Fibroblast of pulmonary artery (primary cell): ENCODE measurements at places on chromosomes 2 and 18.

GRCh38 chr2:46387886-46388515, 90.8 kb downstream of the EPAS1 start:
- DNase-seq, result no peak

GRCh38 chr2:154945984-154946383, 247.5 kb downstream of the KCNJ3 start:
- DNase-seq, result no peak

GRCh38 chr2:241036397-241036963, 38.1 kb downstream of the SNED1 start:
- DNase-seq, result no peak

DNA sequence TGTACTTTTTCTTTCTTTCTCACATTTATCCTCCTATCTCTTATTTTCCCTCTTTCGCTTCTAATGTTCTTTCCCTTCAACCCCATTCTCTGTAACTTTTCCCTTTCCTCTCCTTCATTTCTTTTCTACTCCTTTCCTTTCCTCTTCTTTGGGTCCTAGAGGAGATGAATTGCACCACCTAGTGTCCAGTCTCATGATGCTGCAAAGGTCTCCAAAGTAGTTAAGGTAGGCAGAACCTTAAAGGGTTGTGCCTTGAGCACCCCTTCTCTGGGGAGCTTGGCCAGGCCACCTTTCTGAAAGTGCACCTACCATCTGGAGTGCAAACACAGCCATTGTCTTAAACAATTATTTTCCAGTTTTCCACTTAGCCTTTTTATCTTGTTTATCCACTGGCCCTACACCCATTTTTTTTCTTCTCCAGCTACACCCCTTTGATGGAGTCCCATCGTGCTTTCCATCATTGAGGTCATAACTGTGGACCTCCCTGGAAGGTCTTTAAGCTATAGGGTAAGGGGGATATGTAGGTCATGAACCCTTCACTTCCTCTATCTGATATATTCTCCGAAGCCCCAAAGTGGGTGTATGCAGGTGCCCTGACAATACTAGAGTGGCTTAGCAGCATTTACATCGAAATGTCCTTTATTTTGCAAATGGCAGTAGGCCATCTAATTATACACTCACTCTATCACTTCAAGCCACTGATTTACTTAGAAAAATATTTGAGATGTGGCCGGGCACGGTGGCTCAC, 155.9 kb downstream of the ESCO1 start:
- DNase-seq, result peak; percentile 78

DNA sequence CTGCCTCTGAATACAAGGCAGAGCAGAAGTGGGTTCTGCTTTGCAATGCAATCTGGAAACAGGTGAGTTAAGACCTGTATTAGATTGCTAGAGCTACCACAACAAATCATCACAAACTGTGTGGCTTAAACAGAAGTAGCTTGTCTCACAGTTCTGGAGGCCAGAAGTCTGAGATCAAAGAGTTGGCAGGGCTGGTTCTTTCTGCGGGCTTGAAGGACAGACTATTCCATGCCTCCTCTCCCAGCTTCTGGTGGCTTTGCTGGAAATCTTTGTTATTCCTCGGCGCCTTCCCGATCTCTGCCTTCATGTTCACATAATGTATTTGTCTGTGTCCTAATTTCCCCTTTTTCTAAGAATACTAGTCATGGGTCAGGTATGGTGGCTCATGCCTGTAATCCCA, 58.4 kb downstream of the SAP130 start:
- no peak for DNase-seq

DNA sequence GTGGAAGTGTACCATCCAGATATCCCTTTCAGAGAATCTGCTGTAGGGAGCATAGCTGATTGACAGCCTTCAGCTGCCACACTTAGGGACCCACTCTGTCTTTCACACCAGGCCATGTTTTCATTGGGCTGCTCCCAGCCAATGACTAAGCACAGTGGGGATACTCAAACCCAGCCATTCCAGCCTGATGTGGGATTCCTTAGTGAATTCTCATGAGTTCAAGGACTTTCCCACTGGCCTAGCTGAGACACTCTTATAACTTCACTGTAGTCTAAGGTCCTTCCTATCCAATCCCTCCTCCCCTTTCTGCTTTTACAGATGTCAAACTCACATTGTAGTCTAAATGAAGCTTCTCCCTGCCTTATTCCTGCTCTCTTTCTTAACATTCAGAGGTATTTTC, 201.2 kb downstream of the PIK3C3 start:
- no peak for DNase-seq

GRCh38 chr2:40431600-40431955, 20.3 kb downstream of the SLC8A1 start:
- DNase-seq, result peak; percentile 68

DNA sequence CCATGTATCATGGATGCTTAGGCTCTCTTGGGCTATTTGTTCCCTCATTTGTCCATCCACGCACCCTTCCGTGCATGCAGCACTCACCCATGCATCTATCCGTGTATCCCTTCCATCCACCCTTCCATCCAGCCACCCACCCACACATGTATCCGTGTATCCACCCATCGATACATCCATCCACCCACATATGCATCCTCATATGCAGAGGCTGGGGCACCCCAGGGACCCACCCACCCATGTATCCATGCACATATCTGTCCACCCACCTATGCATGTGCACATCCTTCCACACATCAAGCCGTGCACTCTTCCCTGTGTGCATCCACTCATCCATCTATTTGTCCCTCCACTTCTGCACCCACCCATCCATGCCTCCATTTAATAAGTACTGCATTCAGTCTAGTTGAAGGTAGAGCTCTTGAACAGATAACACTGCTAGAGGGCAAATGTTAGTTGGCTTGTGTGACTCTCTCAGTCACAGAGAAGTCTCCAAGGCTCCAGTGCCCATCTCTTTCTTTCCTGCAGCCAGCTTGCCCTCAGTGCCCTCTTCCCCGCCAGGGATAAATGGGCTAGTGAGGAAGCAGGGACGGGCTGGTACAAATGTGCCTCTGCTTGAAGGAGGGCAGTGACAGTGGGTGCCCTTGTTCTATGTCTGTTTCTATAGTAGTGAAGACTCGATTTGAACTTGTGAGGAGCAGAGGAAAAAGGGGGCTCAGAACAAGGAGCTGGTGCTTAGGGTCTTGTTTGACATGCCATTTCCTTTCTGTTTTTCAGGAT, 61.5 kb downstream of the EMILIN2 start:
- DNase-seq, result no peak

DNA sequence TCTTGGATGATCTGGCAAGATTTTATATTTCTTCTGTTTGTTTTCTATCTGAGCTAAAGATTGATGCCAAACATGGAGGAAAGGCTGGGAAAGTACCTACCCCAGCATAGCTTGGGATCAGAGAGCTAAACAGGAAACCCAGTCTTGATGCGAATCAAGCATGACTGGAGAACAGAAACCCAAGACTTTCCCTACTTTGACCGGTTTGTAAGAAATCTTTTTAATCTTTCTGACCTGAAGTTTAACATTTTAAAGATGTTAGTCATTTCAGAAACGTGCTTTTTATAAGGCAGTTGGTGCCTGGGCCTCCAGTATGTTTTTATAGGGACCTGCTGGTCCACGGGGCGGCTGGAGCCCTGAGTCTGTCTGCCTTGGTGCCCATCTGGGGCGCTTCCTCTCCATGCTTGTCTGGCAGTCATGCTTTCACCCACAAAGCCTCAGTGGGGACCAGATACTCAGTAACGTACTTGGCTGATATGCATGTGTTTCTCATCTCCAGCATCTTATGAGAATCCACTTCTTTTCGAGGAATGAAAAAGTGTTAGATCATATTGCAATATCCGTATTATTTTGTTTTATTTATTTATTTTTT, 266.5 kb downstream of the PTGR3 start:
- DNase-seq, result no peak

DNA sequence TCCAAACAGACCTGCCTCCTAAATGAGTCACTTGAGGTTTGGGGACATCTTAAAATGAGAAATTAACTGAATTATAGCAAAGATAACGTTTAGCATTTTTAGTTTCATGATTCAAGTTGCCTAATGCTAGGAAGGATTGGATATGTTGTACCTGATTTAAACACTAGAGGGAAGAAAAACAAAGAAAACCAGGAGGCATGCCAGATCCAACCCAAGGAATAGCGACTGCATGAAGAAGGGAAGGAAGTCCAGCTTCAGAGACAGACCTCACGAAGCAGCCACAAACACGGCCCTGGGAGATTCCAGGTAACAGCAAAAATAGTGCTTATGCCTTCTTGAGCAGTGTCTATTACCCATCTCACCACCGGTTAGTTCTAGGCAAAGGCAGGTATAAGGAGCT, 499.9 kb upstream of the SPHKAP start:
- peak; percentile 76 for DNase-seq

- DNase-seq, result peak; percentile 32
Measured at GRCh38 chr2:46232860-46233259, 64.3 kb upstream of the EPAS1 start.

- peak; percentile 14 for DNase-seq
Measured at GRCh38 chr2:50591642-50592041, 440.3 kb downstream of the NRXN1 start.

DNA sequence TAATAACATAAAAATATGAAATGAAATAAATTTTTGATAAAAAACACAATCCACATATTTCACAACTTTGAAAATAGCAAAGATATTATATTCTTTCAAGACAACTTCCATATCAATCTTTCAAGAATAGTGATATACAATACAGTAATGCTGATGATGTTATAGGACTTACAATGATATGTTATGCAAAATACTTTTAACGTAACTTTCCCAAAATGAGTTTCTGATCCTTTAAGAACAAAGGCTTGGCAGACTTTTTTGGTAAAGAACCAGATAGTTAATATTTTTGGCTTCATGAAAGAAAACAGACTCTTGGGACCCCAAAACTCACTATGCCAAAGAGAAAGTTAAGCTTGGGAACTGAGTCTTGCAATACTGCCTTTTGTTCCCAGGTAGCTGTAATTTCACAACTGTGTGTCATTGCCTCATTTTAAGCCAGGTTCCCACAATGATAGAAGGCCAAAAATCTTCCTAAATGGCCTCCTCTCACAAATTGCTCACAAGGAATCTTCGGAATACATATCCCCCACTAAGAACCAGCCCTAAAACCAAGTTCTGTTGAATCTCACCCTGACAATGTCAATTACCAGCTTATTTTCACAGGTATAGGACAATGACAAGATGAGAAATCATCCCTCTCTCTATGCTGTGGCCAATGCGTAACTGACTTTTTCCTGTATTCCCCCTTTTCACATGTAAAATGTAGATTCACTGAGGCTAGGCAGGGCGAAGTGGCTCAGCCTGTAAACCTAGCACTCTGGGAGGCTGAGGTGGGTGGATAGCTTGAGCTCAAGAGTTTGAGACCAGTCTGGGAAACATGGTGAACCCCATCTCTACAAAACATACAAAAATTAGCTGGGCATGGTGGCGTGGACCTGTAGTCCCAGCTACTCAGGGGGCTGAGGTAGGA, 54.8 kb upstream of the STRN start:
- DNase-seq, result peak; percentile 45

DNA sequence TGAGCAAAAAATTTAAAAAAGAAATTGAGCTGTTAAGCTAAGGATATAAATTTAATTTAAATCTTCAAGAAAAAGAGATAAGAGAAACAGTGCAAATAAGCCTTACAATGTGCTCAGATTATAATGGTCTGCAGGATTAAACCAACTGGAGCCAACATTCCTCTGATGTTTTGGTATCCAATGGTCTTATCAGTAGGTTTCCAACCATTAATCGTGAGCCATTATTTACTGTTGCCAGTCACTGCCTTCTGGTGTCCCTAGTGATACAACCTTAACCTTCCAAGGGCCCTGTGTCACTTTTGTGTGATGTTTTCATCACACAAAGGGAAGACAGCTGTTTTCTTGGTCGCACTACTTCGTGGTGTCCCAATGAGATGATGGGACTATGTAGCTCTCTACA, 134.5 kb upstream of the CTAGE1 start:
- DNase-seq, result peak; percentile 43

DNA sequence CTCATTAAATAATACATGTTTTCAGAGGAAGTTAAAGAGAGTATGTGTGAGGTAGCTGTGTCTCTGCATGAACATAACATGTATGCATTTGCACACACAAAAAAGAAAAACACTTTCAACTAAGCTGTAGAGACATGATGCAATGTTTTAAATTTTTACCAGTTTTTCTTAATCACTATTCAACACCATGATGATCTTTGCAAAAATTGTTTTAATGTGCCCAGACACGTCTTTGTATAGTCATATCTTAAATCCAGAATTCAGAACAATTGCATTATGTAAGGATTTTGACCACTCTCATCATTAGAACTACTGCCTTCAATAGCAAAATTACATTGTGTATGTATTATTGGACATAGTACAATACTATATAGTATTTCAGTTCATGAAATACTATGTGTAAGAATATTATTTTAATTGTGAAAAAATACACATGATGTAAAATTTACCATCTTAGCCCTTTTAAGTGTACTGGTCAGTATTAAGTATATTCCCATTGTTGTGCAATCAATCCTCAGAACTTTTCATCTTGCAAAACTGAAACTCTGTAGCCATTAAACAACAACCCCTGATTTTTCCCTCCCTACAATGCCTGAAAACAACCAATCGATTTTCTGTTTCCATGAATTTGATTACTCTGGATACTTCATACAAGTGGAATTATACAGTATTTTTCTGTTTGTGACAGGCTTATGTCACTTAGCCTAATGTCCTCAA, 104.5 kb upstream of the ACVR2A start:
- DNase-seq, result no peak

- no peak for DNase-seq
Measured at GRCh38 chr2:17995593-17995992, 117.1 kb downstream of the KCNS3 start.

DNA sequence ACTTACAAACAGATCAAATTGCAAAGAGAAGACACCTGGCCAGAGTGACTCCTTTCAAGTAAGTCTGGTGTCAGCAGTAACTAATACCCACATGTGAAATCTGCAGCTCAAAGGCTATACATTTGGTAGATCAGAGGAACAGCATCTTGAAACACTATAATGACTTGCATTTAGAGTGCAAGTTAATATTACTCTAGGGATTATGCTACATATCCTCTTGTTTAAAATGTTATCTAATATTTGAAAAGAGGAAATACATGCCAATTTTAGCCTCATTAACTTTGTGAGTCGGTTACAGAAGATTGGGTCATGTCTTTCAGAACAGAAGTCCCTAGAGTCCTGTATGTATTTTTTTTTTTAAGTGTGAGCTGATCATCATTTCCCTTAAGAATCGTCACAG, 15.2 kb downstream of the LANCL1 start:
- DNase-seq, result no peak
